T-cell (primary cell): ENCODE measurements at places on chromosomes 7 and 10. TPM values are rescaled to one million over a fixed set of nuclear protein-coding genes. Genes with fewer than 3 reads are reported as not detected.

Gene C10orf105
- 0.30 TPM for total RNA-seq

Gene SYPL1
- total RNA-seq, result 42.6 TPM

Gene CYP3A7
- total RNA-seq, result not detected

Gene BLNK
- 1.7 TPM for total RNA-seq

Gene SFMBT2
- total RNA-seq, result 32.7 TPM

Gene CTTNBP2
- not detected for total RNA-seq

Gene KCNH2
- 3.0 TPM for total RNA-seq

Gene FAM131B
- total RNA-seq, result 2.1 TPM

Gene NME8
- total RNA-seq, result not detected

Gene SNX13
- total RNA-seq, result 33.1 TPM

Gene TRIM74
- 8.3 TPM for total RNA-seq

Gene HERC4
- 63.0 TPM for total RNA-seq

Gene OR6V1
- total RNA-seq, result not detected

Gene ECD
- 31.2 TPM for total RNA-seq

Gene MAGI2
- 0.22 TPM for total RNA-seq

Gene PNLIPRP1
- total RNA-seq, result 2.1 TPM

Gene GHRHR
- total RNA-seq, result not detected
